Osteoblast (primary cell): ENCODE measurements at places on chromosomes 12 and 14.
A peak's percentile ranks its signal among the peaks of the same experiment; 100 is the strongest.

DNA sequence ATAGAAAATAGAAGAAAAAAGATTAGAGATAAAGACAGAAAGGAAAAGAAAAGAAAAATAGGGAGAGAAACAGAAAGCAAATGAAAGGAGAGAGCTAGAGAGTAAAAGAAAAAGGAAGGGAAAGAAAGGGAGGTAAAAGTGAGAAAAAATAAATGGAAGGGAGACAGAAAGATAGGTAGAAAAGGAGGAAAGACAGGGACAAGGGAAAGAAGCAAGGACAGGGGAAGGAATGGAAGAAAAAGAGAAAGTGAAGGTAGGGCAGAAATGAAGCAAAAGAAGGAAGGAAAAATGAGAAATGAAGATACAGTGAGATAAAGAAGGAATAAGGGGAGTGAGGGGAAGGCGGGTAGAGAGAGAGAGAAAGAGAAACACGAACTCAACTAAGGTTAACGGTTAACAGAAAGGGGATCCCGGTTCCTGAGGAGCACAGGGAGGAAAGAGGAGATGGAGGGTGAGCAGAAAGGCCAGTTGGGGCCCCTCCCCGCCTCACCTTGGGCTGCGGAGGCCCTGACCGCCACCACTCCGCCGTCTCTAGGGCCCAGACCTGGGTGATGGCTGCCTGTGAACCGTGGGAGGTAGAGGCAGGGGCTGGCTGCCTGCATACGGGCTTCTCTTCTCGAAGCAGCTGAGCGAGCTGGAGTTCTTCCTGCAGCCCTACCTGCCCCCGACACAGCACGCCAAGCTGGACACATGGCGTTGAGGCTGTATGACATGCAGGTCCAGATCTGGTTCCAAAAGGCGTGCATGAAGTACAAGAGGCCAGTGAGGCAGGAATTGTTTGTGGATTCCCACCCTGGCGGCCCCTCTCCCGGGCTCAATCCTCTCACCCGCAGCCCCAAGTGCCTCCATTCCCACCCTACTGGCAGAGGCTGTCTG is 59.5 kb downstream of the SMUG1 start:
- peaks cover 8% of the 10 kb centered on the region for H3K4me1 ChIP-seq
- no peak overlapping the region for H3K4me3 ChIP-seq
- no peak overlapping the region for H3K27ac ChIP-seq
- H3K36me3 ChIP-seq = peaks cover 16% of the 10 kb centered on the region

- H3K27ac ChIP-seq = no peak overlapping the region
- no peaks in the 10 kb centered on the region for H3K4me1 ChIP-seq
- no peaks in the 10 kb centered on the region for H3K36me3 ChIP-seq
- no peak for DNase-seq
- no peaks in the 10 kb centered on the region for H3K27me3 ChIP-seq
- H3K4me3 ChIP-seq = no peak overlapping the region
These were observed 139.0 kb downstream of the BCL11B start for GRCh38 chr14:99132821-99133635.

DNA sequence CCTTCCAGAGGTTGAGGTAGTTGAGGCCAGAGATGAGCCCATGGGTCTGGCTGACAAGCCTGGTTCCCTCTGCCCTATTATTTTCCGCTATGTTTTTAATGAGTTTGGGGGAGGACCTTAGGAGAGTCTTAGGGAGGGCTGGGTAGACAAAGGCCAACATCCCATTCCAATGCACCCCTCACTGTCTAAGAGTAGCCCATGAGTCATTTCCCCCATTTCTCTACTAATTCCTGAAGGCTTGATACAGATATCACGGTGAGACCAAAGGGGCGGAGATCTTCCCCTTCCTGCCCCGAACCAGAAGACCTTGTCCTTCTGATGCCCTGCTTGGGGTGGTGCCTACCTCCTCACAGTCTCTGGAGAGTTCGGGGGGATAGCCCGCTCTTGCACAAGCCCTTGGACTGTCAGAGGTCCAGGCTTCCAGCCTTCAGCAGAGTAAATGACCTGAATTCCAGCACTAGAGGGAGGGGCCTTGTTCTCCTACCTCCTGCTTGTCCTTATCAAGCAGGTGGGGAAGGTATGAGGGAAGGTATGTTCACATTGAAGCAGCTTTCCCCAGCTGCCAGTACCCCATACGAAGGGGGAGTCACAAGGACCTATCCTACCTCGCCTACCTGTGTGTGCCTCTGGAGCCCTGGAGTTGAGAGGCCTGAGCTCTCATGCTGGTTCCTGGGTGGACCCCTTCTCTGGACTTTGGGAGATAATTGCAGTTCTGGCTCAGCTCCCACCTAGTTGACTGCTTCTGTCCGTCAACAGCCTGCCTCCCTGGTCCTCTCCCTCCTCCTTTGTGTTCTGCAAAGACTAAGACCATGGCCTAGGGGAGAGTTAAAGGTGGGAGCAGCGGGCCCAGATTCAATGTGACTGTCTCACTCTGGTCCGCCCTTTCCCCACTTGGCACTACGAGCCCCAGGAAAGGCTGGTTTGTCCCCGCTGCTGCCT is 3.7 kb downstream of the PSMB11 start:
- H3K36me3 ChIP-seq = no peaks in the 10 kb centered on the region
- H3K27me3 ChIP-seq = no peaks in the 10 kb centered on the region
- H3K4me3 ChIP-seq = no peak overlapping the region
- DNase-seq = peak; percentile 53

DNA sequence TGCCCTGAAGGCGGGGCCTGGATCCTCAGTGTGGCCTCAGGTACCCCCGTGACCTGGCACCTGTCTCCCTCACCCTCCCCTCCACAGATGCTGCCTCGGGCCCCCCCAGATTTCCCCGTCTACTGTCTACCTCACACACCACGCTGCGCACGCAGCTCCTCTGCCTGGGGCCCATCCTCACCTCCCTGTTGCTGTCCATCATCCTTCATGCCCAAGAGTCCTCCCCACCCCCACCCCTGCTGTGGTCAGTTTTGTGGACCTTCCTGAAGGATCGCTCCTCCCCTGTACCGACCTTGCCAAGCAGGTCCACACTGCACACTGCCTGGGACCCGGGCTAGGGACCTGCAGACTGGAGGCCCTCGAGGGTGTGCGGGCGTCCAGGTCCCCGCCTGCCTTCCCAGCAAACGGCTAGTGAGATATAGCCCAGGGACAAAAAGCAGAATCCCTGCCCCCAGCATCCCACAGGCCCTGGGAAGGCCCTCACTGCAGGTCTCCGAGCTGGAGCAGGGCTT is 197.4 kb upstream of the DIO3 start:
- peaks cover 17% of the 10 kb centered on the region for H3K27me3 ChIP-seq
- H3K27ac ChIP-seq = no peak overlapping the region
- H3K36me3 ChIP-seq = no peaks in the 10 kb centered on the region
- peak; percentile 58 for DNase-seq
- no peak overlapping the region for H3K4me3 ChIP-seq

GRCh38 chr12:2456122-2456812 is 338.5 kb upstream of the FKBP4 start:
- no peak overlapping the region for H3K27ac ChIP-seq
- no peaks in the 10 kb centered on the region for H3K36me3 ChIP-seq
